ENCODE measurements at places on chromosomes 6 and 20. TPM values are rescaled to one million over a fixed set of nuclear protein-coding genes. Genes with fewer than 3 reads are reported as not detected.

- no peak for DNase-seq
Measured at GRCh38 chr20:48742233-48742632, 85.6 kb downstream of the PREX1 start.

- DNase-seq: no peak
Measured at GRCh38 chr6:142721215-142721920, 223.6 kb downstream of the HIVEP2 start.

GRCh38 chr6:137171053-137171374 is 2.4 kb downstream of the IL22RA2 start:
- DNase-seq: no peak

DNA sequence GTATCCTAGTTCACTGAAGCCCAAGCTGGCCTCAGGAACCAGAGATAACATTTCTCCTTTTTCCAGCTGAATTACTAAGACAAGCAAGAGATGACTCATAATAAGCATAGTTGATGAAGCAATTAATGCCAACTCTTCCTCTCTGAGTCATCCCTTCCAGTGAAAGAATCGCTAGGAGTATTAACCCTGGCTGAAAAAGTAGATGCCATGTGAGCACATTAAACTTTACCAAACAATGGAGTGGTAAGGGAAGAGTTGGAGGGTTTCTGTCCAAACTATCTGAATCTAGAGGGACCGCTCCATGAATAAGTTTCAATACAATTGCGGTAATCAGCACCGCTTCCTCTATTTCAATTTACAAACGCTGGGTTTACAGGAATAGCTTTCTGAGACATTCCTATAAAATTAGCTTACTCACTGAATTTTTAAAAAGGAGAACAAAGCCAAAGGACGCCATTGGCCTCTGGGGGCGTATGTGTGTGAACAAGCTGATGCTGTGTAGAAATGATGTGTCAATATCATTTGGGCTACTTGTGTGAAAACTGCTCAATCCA is 48.3 kb downstream of the ATXN1 start:
- DNase-seq: peak; percentile 79

DNA sequence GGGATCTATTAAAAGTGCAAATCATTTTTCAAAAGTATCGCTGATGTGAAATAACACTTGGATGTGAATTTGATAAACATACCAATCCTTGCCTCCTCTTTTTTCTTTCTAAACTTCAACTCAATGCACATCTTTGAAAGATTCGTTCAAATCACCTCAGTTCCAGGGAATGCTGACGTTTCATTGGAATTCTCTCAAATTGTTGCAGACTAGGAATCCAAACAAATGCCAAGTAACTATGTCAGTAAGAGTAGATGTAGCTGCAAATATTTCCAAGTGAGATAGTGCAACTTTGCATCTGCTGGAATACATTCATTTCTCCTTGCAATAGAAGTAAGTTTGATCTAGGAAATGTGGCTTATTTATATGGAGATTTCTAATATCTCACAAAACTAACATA is 220.7 kb downstream of the FUT9 start:
- peak; percentile 1 for DNase-seq

DNA sequence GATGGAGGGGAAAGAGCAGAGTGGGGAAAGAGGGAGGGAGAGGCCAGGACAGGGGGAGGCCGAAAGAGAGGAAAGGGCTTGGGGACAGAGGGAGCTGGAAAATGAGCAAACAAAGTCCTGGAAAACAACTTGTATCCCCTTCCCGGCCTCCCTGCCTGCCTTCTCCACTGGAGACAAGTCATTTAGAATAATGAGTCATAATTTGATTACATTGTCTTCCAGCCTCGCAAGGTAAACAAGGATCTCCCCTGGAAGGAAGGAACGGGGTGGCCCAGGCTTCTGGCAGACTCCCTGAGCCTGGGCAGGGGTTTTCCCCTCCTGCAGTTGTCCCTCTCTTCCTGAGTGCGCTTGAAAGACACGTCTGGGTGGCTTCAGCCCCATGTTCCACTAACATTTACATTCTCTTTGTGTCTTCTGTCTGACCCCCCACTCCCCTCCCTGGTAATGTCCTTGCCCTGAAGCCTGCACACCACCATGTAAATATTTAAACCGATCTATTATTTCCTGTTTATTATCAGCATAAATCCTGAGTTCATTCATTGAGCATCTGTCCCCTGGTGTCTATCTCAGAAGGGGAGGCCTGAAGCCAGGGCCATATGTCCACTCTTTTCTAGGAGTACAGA is 12.1 kb upstream of the MRPS18A start:
- peak; percentile 75 for DNase-seq

GRCh38 chr20:1364106-1364505 is 28.7 kb downstream of the FKBP1A start:
- no peak for DNase-seq

DNA sequence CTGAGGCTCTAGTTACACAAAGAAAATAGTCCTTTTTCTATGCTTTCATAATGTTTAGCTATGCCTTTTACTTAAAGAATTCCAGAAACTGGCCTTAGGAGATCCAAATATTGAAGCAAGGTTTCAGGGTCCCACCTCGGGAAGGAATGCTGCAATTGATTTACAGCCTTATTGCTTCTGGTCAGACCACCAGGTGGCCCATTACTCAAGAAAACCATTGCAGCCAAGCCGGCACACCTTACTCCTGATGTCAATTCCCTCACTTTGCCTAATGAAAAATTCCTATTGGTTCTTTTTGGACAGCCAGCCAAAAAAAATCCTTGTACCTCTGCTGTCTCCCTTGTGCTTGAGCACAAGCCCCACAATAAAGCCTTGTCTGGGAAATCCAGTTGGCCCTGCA is 173.9 kb downstream of the LMBRD1 start:
- no peak for DNase-seq

DNA sequence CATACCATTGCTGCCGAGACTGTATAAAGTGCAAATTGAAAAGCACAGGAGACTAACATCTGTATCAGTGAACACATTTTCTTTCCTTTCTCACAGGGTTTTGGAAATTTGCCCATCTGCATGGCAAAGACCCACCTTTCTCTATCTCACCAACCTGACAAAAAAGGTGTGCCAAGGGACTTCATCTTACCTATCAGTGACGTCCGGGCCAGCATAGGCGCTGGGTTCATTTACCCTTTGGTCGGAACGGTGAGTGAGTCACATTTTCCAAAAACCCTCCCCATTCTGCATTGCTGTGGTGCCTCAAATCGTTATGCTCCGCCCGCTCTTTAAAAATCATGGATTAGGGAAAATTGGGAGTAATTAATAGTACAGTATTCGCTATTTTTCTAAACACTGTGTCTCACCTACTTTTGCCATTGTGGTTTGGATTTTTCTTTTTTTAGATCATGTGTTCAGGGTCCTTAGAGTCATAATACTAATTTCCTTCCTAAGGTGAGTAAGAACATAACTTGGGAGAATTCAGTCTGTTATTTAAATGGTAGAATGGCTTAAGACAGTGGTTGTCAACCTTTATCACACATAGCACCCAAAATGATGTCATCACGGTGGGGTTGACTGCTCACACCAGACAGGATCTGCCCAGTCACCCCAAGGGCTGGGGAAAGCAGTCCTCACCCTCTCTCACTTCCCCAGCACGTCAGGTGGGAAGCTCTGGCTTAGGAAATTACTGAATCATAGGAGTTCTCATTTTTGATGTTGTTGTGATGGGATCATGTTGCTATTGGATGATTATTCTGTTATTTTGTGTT is 171.6 kb downstream of the MTHFD1L start:
- no peak for DNase-seq

- no peak for DNase-seq
Measured at GRCh38 chr6:135600086-135600702, 102.7 kb upstream of the AHI1 start.

- DNase-seq: no peak
Measured at GRCh38 chr6:20202324-20202658, 10.0 kb downstream of the MBOAT1 start.

- DNase-seq: no peak
Measured at GRCh38 chr6:56965126-56965525, 10.2 kb downstream of the BEND6 start.

DNA sequence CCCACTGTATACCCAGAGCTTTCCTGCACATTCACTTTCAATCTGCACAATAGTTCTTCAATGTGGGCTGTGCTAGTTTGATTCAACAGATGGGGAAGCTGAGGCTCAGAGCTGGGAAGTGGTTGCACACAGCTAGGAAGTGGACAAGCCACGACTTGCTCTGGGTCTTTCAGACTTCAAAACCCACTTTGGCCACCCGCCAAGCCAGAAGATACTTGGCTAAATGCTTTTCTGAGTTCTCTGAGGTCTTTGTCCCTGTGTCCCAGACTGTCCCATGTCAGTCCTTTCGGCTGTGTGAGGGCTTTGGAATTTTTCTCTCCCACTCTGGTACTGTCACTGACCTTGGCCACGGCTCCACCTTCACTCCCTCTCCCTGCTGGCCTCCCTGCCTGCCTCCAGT is 10.6 kb downstream of the PDYN start:
- DNase-seq: no peak

Gene RSPH4A
- 0.27 TPM for total RNA-seq

Gene WFDC10B
- total RNA-seq: not detected

Gene BPIFB2
- total RNA-seq: not detected

Gene NRN1
- 23.9 TPM for total RNA-seq

Gene MYCT1
- 18.3 TPM for total RNA-seq

Gene KIFC1
- 10.5 TPM for total RNA-seq

Gene NRSN1
- not detected for total RNA-seq
